ENCODE measurements at places on chromosomes 3 and 15. TPM values are rescaled to one million over a fixed set of nuclear protein-coding genes. Genes with fewer than 3 reads are reported as not detected.
A peak's percentile ranks its signal among the peaks of the same experiment; 100 is the strongest.

Gene GPR149
- total RNA-seq = not detected

Gene MNS1
- 0.57 TPM for total RNA-seq

Gene ASB14
- not detected for total RNA-seq

DNA sequence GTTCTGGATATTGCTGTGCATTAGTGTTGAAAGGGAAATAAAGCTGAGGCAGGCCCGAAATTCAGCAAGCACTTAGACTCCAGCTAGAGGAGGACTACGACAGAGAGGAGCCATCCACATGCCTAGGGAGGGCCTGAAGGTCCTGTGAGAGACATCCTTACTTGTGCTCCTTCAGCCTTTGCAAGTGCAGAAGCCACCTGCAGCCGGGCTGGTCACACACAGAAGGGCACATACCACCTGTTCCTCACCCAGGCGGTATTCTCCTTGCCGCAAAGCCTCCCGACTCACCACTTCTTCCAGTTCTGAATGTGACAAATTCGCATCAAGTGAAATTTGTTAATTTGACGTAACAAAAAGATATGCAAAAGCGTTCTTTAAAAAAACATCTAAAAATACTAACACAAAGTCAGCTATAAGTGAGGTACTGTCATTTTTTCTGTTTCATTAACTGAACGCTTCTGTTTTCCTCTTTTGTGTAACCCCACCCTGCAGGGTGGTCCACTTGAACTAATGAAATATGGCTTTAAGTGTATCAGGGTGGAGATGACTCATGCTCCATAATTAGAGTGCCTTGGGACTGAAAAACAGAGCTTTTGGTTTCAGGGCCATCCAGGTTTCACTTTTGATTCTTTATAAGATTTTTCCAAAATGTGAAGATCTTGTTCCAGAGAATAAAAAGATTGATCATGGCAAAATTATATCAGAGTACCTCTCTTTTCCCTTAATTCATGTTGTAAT is 467.9 kb upstream of the ATP11B start:
- DNase-seq = no peak

GRCh38 chr15:68774521-68775235 is 46.0 kb downstream of the ANP32A start:
- DNase-seq = no peak

DNA sequence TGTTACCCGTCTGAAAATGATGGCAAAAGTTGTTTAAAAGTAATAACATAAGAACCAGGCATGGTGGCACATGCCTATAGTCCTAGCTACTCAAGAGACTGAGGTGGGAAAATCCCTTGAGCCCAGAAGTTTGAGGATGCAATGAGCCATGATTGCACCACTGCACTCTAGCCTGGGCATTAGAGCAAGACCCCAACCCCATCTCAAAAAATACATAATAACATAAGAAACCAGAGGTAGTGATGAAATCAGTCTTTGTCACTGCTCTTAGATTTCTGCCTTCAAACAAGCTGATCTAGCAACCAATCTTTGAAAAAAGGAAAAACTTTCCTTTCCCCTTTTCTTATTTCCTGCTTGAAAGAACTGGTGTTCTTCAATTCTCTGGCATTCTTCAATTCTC is 71.3 kb downstream of the TMCC1 start:
- DNase-seq = no peak

DNA sequence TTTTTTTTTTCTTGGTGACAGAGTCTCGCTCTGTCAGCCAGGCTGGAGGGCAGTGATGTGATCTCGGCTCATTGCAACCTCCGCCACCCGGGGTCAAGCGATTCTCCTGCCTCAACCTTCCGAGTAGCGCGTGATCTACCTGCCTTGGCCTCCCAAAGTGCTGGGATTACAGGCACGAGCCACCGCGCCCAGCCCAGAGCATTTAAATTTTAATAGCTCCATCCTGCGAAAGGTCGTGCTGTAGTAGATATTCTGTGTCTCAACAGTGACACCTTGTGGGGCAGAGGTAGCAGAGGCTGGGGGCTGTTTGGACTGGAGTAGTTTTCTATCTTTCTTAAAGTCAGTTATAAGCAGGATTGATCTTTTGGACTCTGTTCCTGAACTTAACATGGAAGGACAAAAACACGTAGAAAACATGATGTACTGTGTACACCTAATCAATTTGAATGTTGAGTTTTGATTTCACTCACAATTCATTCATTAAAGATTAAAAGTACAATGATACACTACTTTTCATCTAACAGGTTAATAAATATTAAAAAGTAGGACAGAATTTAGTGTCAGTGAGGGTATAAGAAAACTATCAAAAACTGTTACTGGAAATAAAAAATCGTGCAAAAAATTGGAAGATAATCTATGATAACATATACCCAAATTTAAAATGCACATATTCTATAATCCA is 11.0 kb upstream of the PDCD6IP start:
- DNase-seq = peak; percentile 74

DNA sequence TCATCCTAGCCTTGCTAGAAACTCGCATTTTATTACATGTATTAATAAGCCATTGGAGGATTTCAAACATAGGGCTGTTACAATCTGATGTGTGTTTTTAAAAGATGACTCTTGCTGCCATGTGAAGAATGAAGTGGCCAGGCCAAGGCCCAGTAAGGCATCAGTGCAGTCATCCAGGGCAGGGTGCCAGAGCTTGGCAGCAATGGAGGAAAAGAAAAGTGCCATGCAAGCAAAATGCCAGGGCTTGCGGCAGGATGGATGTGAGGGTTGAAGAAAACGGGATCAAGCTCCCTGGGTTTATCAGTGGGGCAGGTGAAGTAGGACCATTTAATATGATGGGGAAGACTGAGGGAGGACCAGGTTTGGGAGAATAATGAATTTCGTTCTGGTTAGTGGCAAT is 183.6 kb downstream of the MINAR1 start:
- DNase-seq = no peak

GRCh38 chr3:183962807-183963206 is 54.9 kb downstream of the ABCC5 start:
- DNase-seq = no peak
